ENCODE measurements at places on chromosomes 12 and 14. TPM values are rescaled to one million over a fixed set of nuclear protein-coding genes. Genes with fewer than 3 reads are reported as not detected.

DNA sequence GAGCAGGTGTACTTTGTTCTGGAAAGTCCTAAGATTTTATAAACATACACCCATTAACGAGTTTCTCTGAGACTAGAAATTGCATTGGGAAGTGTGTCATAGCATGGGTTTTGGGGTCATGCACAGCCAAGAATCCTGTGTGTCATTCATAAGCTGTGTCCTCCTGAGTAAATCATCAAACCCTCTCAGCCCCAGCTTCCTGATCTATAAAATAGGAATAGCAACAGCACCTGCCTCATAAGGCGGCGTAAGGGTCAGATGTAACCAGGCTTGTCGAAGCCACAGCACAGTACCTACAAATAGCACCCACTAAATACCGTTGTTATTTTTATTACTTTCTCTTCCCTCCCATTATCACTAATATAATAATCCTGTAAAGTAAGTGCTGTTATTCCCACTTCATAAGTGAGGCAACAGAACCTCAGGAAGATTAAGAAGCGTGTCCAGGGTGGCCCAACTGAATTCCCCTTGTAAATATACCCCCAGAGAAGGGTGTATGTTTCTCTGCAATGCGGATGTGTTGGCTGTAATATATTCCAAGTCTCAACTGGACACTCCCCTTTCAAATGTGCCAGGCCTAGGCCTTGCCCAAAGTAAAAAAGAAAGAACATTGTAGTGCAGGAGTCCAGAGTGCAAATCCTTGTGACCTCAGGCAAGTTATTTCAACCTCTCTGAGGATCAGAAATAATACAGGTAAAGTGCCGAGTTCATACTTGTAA, 188.3 kb upstream of the BCL2L14 start:
- DNase-seq: no peak

- no peak for DNase-seq
These were observed 19.2 kb downstream of the DCAF4 start for GRCh38 chr14:72945356-72946027.

DNA sequence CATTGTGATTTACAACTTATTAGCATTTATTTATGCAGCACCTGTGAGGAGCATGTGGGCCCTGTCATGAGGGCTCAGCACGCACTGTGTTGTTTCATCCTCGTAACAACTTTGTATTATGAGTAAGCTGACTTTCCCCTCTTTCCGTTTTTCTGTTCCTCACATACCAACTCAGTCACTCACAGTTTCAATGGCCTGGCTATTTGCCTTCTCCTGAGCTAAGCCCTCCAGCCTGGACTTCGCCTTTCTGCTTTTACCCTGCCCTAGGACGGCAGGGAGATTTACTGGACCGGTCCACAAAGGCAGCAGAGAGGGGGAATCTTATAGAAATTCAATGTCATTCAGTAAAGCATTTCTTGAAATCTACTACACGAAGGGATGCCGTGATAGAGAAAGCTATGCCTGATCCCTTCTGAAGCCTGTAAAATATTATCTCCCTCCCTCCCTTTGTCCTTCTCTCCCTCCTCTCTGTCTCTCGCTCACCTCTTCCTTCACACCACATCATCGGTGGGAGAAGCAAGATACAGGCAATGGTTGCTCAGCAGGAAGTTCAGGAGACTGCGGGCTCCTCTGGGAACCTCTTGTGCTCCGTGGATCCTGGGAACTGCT, 219.2 kb upstream of the TBX3 start:
- no peak for DNase-seq

DNA sequence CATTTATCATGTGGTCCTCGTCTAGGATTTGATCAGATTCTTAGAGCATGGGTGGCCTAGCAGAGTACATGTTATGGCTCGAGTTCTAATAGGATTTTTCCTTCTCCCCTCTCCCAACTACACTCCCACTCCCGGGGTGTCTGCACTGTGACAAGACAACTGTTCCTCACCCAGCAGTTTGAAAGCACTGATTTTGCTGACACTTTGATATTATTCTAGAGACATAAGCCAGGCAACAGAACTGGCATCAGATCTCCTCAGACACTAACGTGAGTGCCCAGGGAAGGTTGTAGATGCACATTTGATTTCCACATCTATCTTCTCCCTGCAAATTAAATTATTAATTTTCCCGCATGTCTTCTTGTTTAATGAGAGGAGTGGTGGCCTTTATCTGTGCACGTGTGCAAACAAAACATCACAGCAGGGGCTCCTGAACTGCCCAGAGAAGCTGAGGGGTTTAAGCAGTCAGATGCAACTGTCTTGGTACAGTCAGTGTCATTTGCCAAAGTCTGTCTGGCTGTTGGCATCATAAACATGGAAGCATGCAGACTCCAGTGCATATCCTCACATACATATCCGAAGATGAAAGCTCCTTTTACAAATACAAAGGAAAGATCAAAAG, 491.8 kb downstream of the NPAS3 start:
- no peak for DNase-seq

- DNase-seq: no peak
These were observed 125.0 kb upstream of the HMGA2 start for GRCh38 chr12:65699251-65699650.

GRCh38 chr14:68247676-68248268, 428.2 kb downstream of the RAD51B start:
- no peak for DNase-seq

GRCh38 chr12:46546634-46547273, 174.2 kb upstream of the SLC38A2 start:
- no peak for DNase-seq

- no peak for DNase-seq
These were observed 151.7 kb downstream of the PDZRN4 start for GRCh38 chr12:41339784-41340183.

DNA sequence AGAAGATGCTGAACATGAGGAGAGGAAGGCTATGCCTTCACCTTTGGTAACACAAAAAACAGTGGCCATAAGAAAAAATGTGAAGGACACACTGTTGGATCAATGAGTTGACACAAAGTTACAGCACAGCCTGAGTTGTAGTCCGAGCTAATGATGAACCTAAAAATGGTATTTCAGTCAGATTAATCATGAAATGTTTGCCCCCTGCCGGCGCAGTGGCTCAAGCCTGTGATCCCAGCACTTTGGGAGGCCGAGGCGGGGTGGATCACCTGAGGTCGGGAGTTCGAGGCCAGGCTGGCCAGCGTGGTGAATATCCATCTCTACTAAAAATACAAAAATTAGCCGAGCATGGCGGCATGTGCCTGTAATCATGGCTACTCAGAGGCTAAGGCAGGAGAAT, 1.3 kb upstream of the CAPRIN2 start:
- DNase-seq: no peak

GRCh38 chr12:94636462-94637085, 13.8 kb downstream of the TMCC3 start:
- no peak for DNase-seq

DNA sequence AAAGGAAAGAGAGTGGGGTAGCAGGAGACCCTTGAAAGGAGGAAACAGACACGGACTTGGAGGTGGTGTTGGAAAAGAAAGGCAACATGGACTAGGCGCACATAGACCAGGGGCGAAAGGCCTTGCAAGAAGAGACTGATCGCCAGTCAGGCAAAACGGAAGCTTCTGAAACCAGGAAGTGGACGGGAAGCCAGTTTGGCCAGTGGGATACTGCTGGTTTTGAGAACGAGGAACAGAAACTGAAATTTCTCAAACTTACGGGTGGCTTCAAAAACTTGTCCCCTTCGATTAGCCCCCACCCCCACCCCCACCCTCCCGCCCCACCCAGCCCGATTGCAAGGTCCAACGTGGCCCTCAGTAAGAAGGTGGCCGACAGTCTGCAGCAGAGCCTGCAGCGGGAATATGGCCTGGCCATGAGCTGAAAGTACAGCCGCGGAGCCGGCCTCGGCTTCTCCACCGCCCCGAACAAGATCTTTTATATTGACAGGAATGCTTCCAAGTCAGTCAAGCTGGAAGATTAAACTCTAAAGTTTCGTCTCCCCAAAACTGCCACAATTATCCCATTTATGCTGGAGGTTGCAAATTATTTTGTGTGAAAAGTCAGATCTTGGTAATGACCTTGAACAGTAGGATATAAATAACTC, 364.7 kb downstream of the BCAT1 start:
- DNase-seq: no peak

GRCh38 chr12:111436811-111437210, 31.1 kb downstream of the SH2B3 start:
- DNase-seq: no peak

DNA sequence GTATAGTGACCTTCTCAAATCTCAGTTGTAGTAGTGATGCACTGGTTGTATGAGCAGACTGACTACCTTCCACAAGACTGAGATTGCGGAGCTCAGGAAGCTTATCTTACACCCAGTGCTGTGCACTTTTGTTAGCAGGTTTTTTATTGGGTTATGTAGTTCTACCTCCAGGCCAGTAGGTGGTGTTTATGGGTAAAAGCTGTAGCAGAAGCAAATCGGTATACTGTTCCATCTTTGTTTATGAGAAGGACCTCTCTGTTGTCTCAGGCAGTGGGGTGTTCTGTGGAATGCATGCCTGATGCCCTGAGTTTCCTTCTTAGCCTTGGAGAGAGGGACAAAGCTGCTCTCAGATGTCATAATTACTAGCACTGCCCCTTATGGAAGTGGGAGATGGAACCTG, 217.8 kb downstream of the LRFN5 start:
- no peak for DNase-seq

GRCh38 chr12:120849765-120850164, 54.4 kb downstream of the SPPL3 start:
- DNase-seq: peak; percentile 42

DNA sequence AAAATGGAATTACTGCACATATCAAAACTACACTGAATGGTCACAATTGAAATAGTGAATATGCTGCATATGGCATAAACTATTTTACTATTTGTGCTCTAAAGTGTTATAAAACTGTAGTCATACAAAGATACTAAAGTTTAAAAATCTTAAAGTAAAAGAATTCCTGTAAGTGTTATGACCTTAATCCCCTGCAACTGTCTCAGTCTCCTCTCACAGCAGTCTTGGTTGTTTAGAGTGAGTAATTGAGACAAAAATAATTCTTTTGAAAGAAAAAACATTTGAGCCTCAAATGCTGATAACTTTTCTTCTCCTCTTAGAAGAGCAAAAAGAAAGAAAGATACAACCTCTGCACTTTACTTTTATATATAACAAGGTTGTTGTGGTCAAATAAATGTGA, 99.9 kb downstream of the SYT1 start:
- DNase-seq: no peak

DNA sequence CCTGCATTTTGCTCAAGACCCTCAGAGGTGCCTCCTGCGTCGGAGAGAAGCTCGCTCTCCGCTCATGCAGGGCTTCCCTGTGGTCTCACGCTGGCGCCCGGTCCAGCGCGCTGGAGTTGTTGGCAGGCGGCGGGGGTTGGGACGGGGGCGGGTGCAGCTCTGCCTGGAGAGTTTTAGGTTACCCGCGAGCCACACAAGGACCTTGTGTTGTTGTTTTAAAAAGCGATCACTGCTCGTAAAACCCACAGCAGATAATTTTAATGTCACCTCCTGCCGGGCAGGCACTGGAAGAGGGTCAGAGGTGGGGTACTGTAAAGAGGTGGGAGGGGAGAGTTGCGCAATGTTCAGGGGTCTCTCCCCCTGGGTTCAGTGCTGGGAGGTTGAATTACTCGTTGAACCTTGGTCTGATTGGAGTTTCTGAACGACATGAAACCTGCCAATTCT, 850 bp downstream of the SMOC1 start:
- DNase-seq: no peak

GRCh38 chr12:108972358-108972757, 48.5 kb downstream of the SVOP start:
- DNase-seq: no peak

GRCh38 chr14:100374270-100374669, 51.1 kb downstream of the SLC25A47 start:
- DNase-seq: no peak

GRCh38 chr14:77615361-77616132, 890 bp downstream of the SPTLC2 start:
- peak; percentile 33 for DNase-seq

GRCh38 chr12:107654873-107655272, 30.7 kb upstream of the PWP1 start:
- no peak for DNase-seq

- no peak for DNase-seq
These were observed 19.5 kb downstream of the KCNA5 start for GRCh38 chr12:5063149-5063548.

- DNase-seq: no peak
These were observed 90.2 kb upstream of the RESF1 start for GRCh38 chr12:31868965-31869364.

GRCh38 chr12:6181583-6182278, 18.5 kb upstream of the CD9 start:
- DNase-seq: no peak

DNA sequence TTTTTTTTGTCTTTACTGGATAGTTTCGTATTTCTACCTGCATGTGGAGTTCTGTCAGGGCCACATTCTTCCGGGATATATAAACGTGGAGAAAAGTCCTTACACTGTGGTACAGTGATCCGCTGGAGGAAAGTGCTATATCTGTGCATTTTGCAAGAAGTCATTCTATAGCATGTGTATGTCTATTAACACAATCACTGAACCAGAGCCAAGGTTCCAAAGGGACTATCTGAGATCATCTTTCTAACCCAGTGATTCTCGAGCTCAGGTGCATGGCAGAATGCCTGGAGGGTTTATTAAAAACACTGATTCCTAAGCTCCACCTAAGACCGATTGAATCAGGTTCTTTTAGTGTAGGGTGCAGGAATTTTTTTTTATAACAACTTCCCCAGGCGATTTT, 354.0 kb downstream of the NRXN3 start:
- no peak for DNase-seq

DNA sequence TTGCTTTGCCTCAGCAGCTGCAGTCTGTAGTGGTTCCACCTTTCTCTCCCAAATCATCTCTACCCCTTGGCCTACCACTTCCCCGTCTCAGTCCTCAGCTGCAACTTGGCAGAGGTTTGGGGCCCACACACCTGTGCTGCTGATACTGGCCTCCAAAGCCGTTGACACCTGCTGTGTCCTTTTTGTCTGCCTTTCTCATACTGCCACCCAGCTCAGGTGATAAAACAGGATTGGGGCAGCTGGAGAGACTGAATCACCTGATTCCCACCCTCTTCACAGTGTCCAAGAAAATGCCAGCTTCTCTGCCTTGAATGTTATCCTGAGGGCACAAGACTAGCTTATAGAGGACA, 103.7 kb downstream of the ETV6 start:
- no peak for DNase-seq

DNA sequence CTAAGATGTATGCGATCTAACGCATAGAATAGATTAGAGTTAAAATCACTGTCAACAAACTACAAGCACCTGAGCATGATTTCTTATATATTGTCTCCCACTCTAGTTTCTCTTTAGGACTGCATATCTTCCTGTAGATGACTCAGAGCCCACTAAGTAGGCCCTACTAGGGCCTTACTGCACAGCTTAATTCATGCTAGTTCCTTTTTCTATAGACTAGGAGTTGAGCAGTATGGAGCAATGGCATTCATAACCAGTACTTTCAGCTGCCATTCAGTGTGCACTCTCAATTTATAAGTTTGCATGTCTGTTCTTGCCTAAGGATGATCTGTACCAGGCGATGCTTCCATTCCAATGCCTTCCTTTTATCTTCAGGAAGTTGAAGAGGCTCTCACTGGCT, 103.5 kb downstream of the METTL25 start:
- no peak for DNase-seq

Gene BCL11B
- not detected for total RNA-seq

Gene PRPF40B
- total RNA-seq: 28.9 TPM

Gene COA8
- total RNA-seq: 93.8 TPM

Gene GRIP1
- 16.0 TPM for total RNA-seq

Gene P2RX7
- total RNA-seq: 2.2 TPM

Gene RNF34
- 37.2 TPM for total RNA-seq

Gene OS9
- total RNA-seq: 108 TPM
